ENCODE measurements at places on chromosomes 1 and 21. TPM values are rescaled to one million over a fixed set of nuclear protein-coding genes. Genes with fewer than 3 reads are reported as not detected.

DNA sequence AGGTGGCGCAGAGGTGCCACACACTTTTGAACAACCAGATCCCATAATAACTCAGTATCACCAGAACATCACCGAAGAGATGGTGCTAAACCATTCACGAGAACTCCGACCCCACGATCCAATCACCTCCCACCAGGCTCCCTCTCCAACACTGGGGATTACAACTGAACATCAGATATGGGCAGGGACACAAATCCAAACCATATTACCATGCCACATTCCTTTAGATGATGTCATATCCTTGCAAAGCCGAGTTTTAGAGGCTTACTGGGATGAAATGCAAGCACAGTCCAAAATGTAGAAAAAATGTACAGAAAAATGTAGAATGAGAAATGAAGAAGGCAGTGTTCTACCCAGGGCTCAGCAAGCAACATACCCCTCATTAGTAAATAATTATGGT, 64.7 kb downstream of the SGIP1 start:
- DNase-seq, result no peak

Gene NTNG1
- not detected for total RNA-seq

Gene ADAMTS4
- total RNA-seq, result 2.8 TPM

Gene DDX59
- total RNA-seq, result 13.7 TPM

DNA sequence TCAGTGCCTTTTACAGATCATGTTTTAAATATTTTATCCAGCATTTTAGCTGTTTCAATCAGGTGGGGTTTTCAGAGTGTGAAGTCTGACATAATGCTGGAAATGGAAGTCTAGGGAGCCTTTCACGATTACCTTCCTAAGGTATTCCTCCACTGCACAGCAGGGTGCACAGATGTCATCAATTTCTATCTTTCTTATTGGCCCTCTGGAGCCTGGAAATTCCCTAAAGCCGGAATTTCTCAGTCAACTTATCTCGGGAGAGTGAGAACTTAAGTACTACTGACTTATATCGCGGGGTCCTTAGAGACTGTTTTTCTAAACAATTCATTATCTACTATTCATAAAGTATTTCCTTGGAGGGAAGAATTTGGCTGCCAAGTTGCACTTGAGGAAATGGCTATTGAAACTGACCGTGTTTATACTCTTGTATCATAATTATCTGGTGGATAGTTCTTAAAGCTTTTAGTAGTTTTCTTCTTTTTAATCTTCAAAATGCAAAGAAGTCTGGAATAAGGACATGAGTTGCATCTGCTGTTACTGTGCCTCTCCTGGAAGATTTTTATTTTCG, 311.8 kb upstream of the B3GALT2 start:
- no peak for DNase-seq

- DNase-seq, result peak; percentile 91
These were observed 26.4 kb downstream of the KRTAP10-1 start for GRCh38 chr21:44513389-44514217.

Gene AQP10
- not detected for total RNA-seq

DNA sequence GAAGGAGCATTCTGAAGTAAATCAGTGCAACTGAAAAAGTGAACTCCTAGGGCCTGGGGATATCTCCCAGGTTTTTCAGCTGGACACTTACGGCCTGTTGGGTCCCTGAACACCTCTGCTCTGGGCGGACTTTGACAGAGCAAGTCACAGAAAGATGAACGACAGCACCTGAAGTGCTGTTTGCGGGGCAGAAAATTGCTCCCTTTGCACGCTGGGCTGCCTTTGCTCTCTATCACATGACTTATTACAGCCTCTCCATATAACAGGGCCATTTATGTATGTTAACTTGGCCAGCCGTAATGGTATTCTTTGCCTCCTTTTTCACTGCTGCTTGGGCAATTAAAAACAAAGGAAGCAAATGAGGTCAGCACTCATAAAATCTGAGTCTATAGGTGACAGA, 332.9 kb downstream of the BARHL2 start:
- DNase-seq, result no peak

DNA sequence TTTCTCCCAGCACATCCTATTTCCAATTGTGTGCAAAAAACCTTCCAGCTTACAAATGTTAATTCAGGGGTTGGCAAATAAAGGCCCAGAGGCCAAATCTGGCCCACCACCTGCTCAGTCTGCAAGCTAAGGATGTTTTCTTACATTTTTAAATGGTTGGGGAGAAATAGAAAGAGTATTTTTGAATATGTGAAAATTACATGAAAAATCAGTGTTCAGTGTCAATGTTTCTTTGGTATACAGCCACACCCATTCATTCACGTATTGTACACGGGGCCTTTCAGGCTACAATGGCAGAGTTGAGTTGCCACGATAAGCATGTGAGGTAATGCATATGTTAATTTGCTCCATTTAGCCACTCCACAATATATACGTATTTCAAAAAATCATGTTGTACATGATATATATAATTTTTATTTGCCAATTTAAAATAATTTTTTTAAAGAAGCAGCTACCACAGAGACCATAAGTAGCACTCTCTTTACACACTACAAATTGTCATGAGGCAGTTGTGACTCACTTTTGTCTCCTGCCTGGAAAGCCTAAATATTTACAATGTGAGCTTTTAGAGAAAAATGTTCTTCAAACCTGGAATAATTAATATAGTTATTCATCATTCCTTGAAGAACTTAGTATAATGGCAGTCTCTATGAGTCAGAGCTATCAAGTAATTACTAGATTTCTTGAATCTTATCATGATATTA, 189.6 kb downstream of the SMYD3 start:
- DNase-seq, result no peak

GRCh38 chr1:64302971-64303370, 99.5 kb downstream of the UBE2U start:
- DNase-seq, result no peak

GRCh38 chr1:155569988-155570592, 7.5 kb upstream of the ASH1L start:
- no peak for DNase-seq

Gene TARS2
- 13.6 TPM for total RNA-seq

Gene TSPAN2
- 498 TPM for total RNA-seq

Gene C1orf116
- 0.07 TPM for total RNA-seq

DNA sequence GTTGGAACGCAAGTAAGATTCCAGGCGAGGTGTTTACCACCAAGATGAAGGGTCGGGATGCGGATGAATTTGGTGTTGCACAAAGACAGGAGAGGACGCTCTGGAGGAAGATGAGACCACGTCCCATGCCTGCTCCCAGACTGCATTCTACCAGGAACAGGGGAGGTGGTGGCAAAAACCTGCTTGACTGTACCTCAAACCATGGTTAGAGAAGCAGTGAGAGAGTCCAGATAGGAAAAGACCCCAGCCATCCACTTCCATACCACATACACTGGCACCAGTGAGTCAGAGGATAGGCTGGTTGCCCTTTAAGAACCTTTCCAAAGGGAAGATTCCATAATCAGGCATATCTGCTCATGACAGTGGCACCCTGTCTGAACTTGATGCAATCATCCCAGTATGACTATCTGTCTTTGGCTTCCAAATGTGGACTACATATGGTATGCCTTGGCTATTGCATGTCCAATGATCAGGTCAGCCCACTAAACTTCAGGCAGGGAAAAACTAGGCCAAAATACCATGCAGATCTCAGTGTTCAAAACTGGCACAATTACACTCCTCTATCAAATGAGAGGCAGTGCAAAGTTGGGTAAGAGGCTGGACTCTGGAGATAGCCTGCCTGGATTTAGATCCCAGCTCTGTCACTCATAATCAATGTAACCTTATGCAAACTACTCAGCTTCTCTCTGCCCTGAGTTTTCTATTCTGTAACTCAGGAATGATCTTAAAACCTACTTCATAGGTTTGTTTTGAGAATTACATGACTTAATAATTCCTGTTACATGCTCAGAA, 20.6 kb downstream of the NPR1 start:
- no peak for DNase-seq

- no peak for DNase-seq
These were observed 16.3 kb upstream of the PADI2 start for GRCh38 chr1:17135530-17135929.

Gene CSDE1
- 540 TPM for total RNA-seq

Gene LCE1E
- total RNA-seq, result not detected

Gene RNU1-2
- total RNA-seq, result 1,620 TPM

DNA sequence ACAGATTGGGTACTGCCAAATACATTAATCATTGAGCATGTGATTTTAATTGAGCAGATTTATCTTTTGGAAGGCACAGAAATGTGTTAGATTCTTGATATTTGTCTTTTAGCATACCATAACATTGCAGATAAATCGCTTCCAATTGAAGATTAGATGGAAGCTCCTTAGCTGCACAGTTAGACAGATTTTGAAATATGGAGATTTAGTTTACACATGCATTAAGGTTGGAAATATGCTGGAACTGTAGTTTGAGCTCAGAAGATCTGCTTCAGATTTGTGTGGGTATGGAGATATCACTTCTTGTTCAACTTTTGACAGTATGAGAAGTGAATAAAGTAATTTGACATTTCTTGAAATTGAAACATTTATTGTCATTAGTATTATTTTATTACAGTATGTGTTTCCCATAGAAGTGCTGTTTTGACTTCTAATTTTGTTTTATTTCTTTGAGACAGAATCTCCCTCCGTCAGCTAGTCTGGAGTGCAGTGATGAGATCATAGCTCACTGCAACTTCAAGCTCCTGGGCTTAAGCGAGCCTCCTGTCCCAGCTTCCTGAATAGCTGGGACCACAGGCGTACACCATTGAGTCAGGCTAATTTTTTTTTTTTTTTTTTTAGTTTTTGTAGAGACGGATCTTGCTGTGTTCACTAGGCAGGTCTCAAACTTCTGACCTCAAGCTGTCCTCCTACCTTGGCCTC, 29.1 kb downstream of the THRAP3 start:
- no peak for DNase-seq

GRCh38 chr21:38807441-38807871, 1.7 kb downstream of the ETS2 start:
- no peak for DNase-seq

Gene GATAD2B
- total RNA-seq, result 48.1 TPM

DNA sequence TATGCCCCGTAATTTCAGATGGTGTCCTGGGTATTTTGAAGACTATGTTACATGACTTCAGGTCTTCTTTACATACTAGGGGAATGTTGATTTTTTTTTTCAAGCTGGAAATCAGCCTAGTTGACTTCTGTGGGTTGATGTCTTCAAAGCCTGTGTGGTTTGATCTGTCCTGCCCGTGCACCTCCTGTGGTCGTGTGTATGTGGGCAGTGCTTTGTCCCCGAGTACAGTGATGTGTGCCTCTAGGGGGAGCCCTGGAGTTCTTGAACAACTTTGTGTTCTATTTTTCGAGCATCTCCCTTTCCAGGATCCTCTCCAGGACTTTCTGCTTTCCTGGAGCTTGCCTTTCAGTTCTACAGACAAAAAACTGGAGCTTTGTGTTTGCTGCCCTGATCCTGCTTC, 28.9 kb downstream of the OBSCN start:
- no peak for DNase-seq

Gene GOLT1A
- total RNA-seq, result not detected

Gene ANKRD45
- total RNA-seq, result not detected

DNA sequence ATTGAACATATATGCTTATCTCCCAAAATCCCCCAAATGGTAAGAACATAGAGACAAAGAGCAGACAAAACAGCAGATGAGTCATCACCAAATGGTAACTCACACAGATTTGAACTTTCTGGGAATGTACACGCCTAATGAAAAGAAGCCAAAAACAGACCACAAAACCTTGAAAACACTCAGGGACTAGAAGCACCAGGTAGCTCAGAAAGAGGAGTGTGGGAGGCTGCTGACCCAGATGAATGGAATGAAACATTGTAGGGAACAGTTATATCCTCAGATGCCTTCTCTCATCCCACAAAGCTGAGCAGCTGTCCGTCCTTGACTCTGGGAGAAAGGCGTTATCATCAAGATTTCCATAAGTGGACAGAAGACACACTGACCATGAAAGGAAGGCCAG, 307.0 kb upstream of the USP25 start:
- no peak for DNase-seq

GRCh38 chr1:19643602-19644394, at the start of gene NBL1:
TSS of gene NBL1 (plus strand) at chr1:19644311. CDS start at chr1:19655031, 10,720 bp downstream.
- no peak for DNase-seq

DNA sequence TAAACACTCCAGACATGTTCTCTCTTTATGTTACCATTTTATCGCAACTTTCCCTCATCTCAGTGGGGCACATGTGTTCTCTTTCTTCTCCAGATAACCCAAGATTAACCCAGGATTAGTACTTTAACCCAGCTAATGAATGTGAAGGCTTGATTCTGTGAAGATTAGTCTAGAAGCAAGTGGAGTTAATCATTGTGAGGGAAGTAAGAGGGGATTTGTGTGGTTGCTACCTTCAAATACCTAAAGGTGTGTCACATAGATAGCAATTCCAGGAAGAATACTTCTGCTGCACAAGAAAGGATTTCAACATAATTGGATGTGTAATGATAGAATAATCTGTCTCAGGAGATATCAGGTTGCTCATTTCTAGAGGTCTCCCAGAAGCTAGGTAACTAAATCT, 327.1 kb downstream of the PBX1 start:
- DNase-seq, result no peak

Gene AMIGO1
- 3.1 TPM for total RNA-seq

Gene OR6K3
- total RNA-seq, result not detected

Gene LMOD1
- total RNA-seq, result 80.5 TPM
